ENCODE measurements at places on chromosomes 7 and 10.

DNA sequence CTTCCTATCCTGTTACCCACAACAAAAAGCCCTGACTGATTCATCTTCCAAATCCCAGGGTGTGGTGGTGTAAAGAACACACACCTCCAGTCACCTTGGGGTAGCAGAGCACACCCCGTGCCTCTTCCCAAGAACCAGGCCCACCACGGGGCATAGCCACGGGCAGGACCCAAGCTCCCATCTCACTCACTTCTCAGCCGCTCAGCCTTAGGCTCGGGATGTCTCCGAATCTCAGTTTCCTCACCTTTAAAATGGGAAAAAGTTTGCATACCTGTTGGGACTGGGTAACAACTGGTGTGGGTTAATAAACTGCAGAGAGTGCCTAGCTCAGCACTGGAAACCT, 139.0 kb downstream of the FGFR2 start:
- DNase-seq = no peak

DNA sequence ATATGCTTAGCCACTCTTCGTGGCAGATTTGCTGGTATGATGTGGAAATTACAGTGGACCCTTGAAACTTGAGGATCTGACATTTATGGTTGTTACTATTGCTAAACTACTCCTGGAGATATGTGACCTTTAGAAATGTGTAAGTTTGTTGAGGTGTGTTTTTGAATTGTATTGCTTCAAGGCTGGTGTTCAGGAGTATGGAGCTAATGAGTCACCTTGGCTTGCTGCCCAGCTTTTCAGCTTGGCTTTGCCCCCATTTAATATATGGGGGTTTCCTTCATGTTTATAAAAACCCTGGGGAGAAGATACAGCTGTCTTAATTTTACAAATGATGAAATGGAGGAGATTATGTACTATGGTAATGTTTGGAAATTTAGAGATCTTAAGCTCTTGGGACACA, 11.6 kb downstream of the HBP1 start:
- peak; percentile 14 for DNase-seq

DNA sequence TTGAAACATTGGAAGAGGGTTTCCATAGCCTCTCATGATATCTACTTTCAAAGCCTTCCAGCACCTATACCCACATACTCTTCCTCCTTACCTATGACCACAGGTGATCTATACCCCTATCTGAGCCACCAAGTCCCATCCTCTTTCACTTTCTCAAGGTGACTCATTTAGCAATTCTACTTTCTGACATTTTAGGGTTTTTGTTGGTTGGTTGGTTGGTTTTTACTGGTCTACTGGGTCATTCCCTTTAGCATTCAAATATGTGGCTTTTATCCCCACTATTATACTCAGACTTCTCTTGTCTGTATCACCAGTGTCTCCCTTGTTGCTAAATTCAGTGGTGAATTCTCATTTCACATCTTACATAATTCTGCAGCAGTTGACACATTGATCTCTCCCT, 130.4 kb upstream of the STEAP4 start:
- no peak for DNase-seq

- no peak for DNase-seq
Observed at GRCh38 chr10:86592413-86592812, 61.9 kb upstream of the OPN4 start.

GRCh38 chr10:31536302-31536701, 217.3 kb downstream of the ZEB1 start:
- no peak for DNase-seq

- no peak for DNase-seq
Observed at GRCh38 chr7:50372923-50373322, 68.4 kb downstream of the IKZF1 start.

DNA sequence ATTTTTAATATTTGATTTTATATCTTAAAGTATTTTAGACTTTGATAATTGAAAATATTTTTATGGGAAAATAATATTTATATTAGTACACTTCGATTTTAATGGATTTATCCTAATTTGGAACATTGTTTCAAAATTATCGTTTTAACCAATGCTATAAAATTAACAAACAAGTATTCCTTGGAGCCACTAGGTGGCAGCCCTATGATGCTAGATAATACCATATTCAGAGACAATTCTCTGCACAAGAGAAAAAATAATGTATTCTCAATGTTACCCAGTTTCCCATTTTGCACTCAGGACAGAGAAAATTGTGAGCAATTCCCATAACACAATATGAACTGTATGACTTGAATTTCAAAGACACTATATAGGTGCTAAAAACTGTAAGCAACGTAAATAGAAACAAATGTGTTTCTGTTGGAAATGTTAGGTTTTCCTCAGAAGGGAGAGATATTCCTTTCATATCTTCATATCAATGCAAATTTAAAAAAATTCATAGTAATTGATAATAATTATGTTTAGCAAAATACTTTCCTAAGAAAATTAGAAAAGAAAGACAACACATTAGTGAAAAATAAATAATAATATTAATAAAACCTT, 237.8 kb downstream of the SEMA3E start:
- no peak for DNase-seq

DNA sequence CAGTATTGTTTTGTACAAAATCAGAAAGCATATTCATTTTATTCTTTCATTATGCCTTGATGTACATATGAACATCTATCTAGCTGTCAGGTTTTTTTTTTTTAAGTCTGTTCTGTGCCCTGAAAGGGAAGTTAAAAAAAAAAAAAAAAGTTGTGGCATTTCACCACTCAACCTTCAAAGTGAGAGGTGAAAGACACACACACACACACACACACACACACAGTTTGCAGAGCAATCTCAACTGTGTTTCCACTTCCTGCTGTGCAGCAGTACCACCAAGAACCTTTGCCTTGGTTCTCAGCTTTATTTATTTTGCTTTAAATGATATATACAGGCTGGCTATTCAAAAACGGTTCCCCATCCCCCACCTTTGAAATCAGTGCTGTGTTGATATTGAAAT, 955.6 kb downstream of the GATA3 start:
- DNase-seq = no peak

DNA sequence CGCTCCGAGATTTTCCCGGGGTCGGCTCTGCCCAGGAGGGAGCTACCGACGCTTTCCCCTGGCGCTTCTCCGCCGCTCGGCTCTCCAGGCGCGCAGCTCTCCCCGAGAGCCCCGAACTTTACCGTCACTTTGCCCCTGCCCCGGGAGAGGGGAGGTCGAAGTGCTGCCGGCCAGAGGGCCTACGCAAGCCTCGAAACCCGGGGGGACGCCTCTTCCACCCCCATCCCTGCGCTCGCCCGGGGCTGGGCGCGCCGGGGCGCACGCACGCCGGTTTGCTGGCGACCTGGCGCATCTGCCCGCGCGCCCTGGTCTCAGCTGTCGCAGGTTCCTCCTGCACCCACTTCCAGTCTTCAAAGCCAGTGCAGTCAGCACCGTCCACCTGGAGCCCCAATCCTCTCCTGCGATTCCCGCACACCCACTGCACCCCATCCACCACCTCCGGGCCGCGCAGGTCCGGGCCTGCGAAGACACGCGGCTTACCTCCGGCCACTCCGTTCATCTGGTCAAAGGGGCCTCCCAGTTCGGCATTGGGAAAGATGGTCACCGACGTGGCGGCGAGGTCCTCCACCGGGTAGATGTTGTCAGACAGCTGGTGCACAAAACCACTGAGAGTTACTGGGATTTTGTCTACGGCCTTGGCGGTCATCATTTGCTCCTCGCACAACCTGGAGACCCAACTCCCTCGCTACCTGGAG, 638 bp downstream of the EGR2 start:
- no peak for DNase-seq

- DNase-seq = no peak
Observed at GRCh38 chr10:126776168-126776567, 105.7 kb upstream of the C10orf90 start.

DNA sequence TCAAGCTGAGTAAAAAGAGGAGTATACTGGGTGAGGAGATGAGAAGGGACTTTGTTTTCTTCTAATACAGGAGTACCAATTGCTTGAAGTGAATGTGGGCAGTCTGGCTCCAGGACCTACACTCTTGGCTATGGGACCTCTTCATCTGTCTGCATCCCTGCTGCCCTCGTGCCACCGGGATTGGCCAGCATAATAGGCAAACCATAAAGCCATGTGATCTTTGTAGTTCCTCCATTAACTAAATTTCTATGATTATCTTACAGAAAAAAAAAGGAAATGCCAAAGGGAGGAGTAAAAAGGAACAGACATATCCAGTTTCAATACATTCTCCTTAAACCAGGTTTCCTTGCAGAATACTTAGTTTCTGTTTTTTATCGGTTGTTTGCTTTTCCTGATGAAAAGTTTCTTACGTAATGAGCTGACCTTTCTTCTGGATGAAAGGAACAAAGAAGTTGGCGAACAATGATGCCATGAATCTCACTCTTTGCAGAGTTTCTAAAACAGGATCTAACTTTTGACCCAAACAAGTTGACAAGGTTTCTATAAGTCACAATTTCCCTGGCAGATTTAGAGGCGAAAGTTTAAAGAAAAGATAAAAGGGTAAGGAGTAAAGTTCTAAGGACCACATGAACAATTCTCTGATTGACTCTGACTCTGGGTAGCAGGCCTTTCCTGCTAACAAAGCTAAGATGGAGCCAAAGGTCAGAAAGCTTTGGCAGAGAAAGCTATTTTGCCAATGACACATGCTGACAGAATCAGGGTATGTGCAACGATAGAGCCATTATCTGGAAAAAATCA, 54.1 kb downstream of the LAMB1 start:
- no peak for DNase-seq
